Mammary epithelial cell (primary cell): ENCODE measurements at places on chromosomes 12 and 14. TPM values are rescaled to one million over a fixed set of nuclear protein-coding genes. Genes with fewer than 3 reads are reported as not detected.

TAMALIN gene
- polyA plus RNA-seq = 0.10 TPM

TMEM117 gene
- polyA plus RNA-seq = 7.3 TPM

XRCC3 gene
- polyA plus RNA-seq = 23.4 TPM

- DNase-seq = no peak
Measured at GRCh38 chr14:103385929-103386712, 906 bp downstream of the MARK3 start.

- DNase-seq = no peak
Measured at GRCh38 chr12:64707926-64708325, 51.3 kb downstream of the GNS start.

GRCh38 chr14:87152693-87153092 lies 840.3 kb downstream of the GALC start:
- no peak for DNase-seq
